ENCODE measurements at places on chromosomes 2 and 18.
A peak's percentile ranks its signal among the peaks of the same experiment; 100 is the strongest.

DNA sequence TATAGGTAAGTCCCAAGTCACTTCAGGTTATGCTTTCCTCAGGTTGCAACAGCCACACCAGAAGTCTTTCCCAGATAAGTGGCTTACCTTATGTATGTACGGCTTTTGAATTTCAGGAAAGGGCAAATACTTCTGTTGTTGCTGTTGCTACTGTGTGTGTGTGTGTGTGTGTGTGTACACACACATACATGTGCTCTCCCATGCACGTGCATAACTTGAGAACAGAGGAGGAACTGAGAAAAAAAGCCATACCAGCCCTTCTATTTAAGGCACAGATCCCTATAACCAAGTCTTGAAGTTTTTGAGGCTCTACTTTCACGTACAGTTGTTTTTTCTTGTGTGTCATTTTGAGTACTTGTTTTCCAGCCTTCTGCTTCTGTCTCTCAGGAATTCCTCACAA lies 62.4 kb downstream of the WDPCP start:
- no peaks in the 10 kb centered on the region for H3K27me3 ChIP-seq
- H3K27ac ChIP-seq = no peak overlapping the region
- peaks cover 19% of the 10 kb centered on the region for H3K36me3 ChIP-seq
- no peak for DNase-seq
- no peak overlapping the region for H3K4me3 ChIP-seq
- no peaks in the 10 kb centered on the region for H3K4me1 ChIP-seq

- no peak overlapping the region for H3K4me3 ChIP-seq
- DNase-seq = no peak
- peaks cover 2% of the 10 kb centered on the region for H3K36me3 ChIP-seq
- no peaks in the 10 kb centered on the region for H3K4me1 ChIP-seq
Measured at GRCh38 chr2:140624200-140624599, 1506.6 kb downstream of the LRP1B start.

DNA sequence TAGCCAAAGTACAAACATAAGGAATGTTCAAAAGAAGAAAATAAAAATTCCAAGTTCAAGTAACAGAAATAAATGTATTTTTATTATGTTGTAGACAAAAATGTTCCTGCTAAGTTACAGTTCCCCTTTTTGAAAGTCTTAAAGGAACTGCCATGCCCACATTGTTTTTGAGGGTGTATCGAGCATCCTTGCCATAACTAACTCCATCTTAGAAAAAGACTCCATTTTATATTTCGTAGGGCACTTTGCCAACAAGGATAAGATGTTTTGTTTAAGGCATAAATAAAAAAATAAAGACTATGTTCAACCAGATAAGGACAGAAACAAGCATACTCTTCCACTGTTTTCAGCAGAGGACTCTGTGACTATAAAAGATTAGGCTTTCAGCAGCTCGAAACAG lies 67.3 kb downstream of the TMEM237 start:
- H3K27ac ChIP-seq = no peak overlapping the region
- no peak for DNase-seq
- no peak overlapping the region for H3K4me3 ChIP-seq
- no peaks in the 10 kb centered on the region for H3K36me3 ChIP-seq
- H3K4me1 ChIP-seq = peaks cover 6% of the 10 kb centered on the region
- H3K27me3 ChIP-seq = no peaks in the 10 kb centered on the region

DNA sequence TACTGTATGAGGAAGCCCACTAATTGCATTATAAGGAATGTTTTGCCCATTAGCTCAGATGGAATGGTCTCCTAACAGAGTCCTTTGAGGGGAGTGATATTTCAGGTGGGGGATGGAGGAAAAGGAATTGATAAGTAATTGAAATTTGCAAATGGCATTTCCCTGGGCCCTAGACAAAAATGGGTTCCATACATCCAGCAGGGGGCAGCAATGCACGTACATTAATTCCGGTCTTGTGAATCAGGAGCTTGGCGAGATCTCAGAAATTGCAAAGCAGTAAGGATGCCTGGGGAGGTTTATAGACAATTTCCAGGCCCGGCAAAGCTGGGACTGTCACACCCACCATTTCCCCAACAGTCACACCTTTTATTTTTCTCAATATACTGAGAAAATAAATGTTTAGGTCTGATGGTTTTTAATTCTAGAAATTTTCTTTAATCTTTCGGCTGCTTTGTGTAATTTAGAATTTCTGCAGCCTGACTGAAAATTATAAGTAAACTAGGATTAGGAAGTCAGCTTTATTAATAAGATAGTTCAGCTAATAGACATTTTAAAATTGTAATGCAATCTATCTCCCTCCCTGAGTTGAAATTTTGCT lies 122.8 kb downstream of the LYPD1 start:
- H3K27ac ChIP-seq = no peak overlapping the region
- H3K4me3 ChIP-seq = no peak overlapping the region
- H3K27me3 ChIP-seq = no peaks in the 10 kb centered on the region

GRCh38 chr2:220994846-220995245 lies 577.3 kb downstream of the EPHA4 start:
- no peaks in the 10 kb centered on the region for H3K4me1 ChIP-seq
- H3K36me3 ChIP-seq = no peaks in the 10 kb centered on the region
- peaks cover 8% of the 10 kb centered on the region for H3K27me3 ChIP-seq
- DNase-seq = no peak
- H3K27ac ChIP-seq = no peak overlapping the region

GRCh38 chr2:34353509-34354113 lies 754.5 kb upstream of the FAM98A start:
- H3K36me3 ChIP-seq = no peaks in the 10 kb centered on the region
- DNase-seq = no peak
- no peaks in the 10 kb centered on the region for H3K4me1 ChIP-seq
- no peak overlapping the region for H3K4me3 ChIP-seq

DNA sequence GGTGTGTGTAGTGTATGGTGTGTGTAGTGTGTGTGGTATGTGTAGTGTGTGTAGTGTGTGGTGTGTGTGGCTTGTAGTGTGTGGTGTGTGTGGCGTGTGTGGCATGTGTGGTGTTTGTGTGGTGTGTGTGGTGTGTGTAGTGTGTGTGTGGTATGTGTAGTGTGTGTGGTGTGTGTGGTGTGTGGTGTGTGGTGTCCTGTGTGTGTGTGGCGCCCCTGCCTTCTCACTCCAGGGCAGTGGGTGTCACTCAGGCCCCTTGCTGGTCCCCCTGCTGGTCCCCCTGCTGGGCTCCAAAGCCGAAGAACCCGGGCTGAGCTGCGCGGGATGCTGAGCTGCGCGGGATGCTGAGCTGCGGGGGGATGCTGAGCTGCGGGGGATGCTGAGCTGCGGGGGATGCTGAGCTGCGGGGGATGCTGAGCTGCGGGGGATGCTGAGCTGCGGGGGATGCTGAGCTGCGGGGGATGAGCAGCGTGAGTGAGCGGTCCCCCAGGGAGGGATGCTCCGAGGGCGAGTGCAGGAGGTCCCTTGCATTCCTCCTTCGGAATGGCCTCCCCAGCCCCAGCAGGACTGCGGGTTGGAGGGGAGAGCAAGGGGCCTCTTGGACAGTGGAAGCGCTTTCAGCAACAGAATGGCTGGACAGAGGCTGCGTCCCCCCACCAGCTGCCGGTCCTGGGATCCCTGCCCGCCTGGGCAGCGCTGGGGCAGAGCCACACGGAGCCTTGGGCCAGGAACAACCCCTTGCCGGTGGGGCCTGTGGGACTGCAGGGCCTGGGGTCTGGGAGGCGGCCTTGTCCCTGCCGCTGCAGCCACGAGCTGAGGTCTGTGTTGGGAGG lies 3.4 kb upstream of the RTP5 start:
- H3K27me3 ChIP-seq = peaks cover 35% of the 10 kb centered on the region
- H3K4me3 ChIP-seq = no peak overlapping the region
- no peak overlapping the region for H3K27ac ChIP-seq
- peaks cover 72% of the 10 kb centered on the region for H3K4me1 ChIP-seq
- peaks cover 16% of the 10 kb centered on the region for H3K36me3 ChIP-seq

GRCh38 chr18:74896390-74896991 lies 298.8 kb downstream of the ZNF407 start:
- H3K4me3 ChIP-seq = no peak overlapping the region
- peak overlapping the region; percentile 89 for H3K27ac ChIP-seq

GRCh38 chr2:188628989-188629752 lies 337.5 kb downstream of the GULP1 start:
- no peaks in the 10 kb centered on the region for H3K4me1 ChIP-seq
- H3K27ac ChIP-seq = no peak overlapping the region
- no peak for DNase-seq
- H3K36me3 ChIP-seq = no peaks in the 10 kb centered on the region

DNA sequence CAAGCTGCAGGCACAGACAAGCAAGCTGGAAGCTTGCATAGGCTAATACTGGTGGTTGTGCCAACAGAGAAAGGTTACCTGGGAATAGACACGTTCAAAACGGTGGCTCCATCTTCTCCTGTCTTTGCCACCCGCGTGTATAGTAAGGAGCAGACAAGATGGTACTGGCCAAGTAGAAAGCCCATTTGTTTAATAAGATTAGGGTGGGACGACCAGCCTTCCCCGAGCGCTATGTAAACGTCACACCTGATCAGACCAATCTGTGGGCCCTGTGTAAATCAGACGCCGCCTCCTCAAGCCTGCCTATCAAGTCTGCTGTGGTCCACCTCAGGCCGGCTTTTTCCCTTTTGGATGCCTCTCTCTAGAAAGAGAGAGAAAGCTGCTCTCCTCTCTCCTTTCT lies 189.2 kb downstream of the LAMA1 start:
- no peaks in the 10 kb centered on the region for H3K27me3 ChIP-seq
- no peak for DNase-seq
- H3K4me3 ChIP-seq = no peak overlapping the region
- no peak overlapping the region for H3K27ac ChIP-seq

- H3K27ac ChIP-seq = no peak overlapping the region
- peaks cover 7% of the 10 kb centered on the region for H3K27me3 ChIP-seq
- no peak for DNase-seq
- no peaks in the 10 kb centered on the region for H3K36me3 ChIP-seq
- H3K4me3 ChIP-seq = no peak overlapping the region
Measured at GRCh38 chr2:175621821-175622220, 380.2 kb downstream of the LNPK start.

DNA sequence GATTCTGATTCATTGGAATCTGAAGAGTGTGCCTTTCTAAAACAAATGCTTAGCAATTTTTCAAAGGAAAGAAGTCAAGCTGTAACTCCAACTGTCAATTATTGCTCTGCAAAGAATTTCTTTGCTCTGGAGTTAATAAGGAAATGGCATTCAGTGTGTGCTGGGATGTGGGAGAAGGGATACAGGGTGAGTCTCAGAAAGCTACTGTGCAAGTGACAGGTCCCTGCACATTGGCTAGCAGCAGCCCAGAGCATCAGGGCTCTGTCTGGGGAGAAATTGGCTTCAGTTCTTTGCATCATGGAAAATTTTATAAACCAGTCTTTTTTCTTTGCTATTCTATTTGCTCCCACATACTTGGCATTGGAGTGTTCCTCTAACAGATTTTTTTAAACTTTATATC lies 1.1 kb upstream of the SYT4 start:
- H3K27ac ChIP-seq = no peak overlapping the region
- H3K4me1 ChIP-seq = no peaks in the 10 kb centered on the region
- no peak for DNase-seq
- H3K36me3 ChIP-seq = no peaks in the 10 kb centered on the region

DNA sequence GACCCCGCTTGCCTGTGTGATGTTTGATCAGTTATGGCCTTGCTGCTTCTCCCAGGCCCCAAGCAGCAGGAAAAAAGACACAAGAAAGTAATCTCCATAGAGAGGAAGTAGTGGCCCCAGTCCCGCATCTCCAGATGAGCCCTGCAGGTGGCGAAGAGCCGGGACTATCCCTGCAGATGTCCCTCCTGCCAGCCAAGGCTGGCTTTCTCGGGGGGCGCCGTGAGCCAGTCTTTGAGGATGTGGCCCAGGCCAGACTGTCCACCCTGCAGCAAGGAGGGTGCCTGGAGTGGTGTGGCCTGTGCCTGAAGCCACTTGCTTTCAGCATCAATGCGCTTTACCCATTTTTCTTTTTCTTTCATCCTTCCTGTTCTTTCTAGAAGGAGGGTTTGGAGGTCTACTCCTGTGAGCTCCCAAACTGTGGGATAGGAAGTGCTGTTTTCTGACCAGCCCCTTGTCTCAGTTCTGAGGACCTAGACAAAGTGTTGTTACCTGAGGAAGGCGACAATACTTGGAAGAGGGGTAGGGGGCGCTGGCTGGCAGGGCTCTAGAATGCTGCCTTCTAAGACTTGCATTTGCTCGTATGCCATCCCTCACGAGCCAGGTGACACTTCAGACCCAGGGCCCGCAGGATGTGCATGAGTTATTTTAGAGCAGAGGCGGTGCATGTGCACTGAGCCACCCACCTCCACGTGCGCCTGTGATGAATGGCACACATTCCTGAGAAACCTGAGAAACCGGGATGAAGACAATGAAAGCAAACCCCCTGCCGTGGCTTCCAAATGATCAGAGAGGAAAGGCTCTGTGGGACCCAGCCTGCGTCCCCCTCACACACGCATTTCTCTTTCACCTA lies 255.8 kb downstream of the FBXO15 start:
- no peak for DNase-seq
- no peak overlapping the region for H3K27ac ChIP-seq
- H3K4me1 ChIP-seq = peaks cover 12% of the 10 kb centered on the region
- no peaks in the 10 kb centered on the region for H3K27me3 ChIP-seq

- peaks cover 8% of the 10 kb centered on the region for H3K4me1 ChIP-seq
- no peak overlapping the region for H3K4me3 ChIP-seq
- H3K27me3 ChIP-seq = peaks cover 36% of the 10 kb centered on the region
- peak; percentile 12 for DNase-seq
- H3K36me3 ChIP-seq = no peaks in the 10 kb centered on the region
Measured at GRCh38 chr2:233656443-233656842, 15.3 kb upstream of the UGT1A9 start.

- H3K4me1 ChIP-seq = peaks cover 30% of the 10 kb centered on the region
- no peak for DNase-seq
- peaks cover 3% of the 10 kb centered on the region for H3K36me3 ChIP-seq
- peaks cover 6% of the 10 kb centered on the region for H3K27me3 ChIP-seq
Measured at GRCh38 chr2:196954001-196954400, 27.5 kb upstream of the PGAP1 start.

DNA sequence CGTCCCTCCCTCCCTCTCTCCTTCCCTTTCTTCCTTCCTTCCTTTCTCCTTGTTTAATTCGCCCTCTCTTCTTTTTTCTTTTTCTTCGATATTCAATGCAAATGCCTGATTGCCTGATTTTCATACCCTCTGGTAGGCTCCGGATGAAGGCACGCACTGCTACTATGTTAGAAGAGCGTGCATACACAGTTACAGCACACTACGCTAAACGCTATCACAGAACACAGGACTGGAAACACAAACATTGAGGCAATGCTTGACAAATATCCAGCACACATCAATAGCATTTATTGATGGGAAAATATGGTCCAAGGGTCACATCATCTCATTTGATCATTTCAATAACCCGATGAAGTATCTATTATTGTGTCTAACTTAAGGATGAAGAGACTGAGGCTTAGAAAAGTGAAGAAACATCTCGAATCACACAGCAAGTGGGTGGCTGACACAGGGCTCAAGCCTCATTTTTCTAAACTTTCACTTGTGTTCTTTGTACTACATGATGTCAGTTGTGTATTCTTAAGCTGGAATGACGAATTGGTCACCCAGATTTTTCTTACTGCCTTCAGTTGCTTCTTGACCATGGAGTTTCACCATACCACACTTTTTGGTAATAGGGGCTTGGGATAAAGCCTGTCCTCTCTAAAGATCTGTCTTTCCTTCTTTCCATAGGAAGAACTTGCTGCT lies 101.8 kb downstream of the TRIB2 start:
- peaks cover 53% of the 10 kb centered on the region for H3K4me1 ChIP-seq
- no peak for DNase-seq
- H3K27ac ChIP-seq = no peak overlapping the region
- H3K4me3 ChIP-seq = no peak overlapping the region
- H3K36me3 ChIP-seq = no peaks in the 10 kb centered on the region

- DNase-seq = no peak
- H3K36me3 ChIP-seq = no peaks in the 10 kb centered on the region
Measured at GRCh38 chr2:129755786-129756185, 223.7 kb upstream of the RAB6C start.

GRCh38 chr2:19368760-19369159 lies 10.3 kb upstream of the OSR1 start:
- H3K36me3 ChIP-seq = no peaks in the 10 kb centered on the region
- H3K4me1 ChIP-seq = peaks cover 1% of the 10 kb centered on the region
- H3K4me3 ChIP-seq = no peak overlapping the region
- DNase-seq = no peak
- H3K27me3 ChIP-seq = peaks cover 44% of the 10 kb centered on the region
- no peak overlapping the region for H3K27ac ChIP-seq

Data from activated T-cell treated with anti-CD3 and anti-CD28 coated beads, Interleukin-2, amount 50 U/mL, for 72 hours (primary cell).